ENCODE measurements at places on chromosomes 4 and X. TPM values are rescaled to one million over a fixed set of nuclear protein-coding genes. Genes with fewer than 3 reads are reported as not detected.

DNA sequence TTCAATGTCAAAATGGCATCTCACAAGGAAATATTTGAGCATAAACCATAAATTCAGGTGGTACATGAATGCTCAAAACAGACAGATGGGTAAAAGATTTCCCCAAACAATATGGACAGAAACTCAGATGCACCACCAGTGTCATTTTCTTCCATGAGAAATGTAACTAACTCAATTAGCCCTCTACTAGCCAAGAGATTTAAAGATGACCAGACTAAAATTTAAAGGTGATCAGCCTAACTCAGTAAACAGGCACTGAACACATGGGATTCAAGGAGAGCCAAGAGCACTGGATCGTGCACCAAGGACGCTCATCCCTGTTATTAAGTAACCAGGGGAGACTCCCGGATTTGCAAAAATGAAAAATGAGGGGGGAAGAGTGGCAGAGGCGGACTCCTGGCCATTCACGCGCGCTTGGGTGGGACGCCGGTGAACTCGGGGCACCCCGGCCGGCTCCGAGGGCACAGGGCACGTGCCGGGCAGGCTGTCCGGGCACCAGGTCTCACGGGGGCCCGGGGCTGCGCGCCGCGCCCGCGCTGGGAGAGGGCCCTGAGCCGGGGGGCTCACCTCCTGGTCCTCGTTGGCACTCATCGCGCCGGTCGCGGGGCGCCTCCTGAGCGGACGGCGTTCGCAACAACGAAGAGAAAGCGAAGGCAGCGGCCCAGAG lies 490 bp downstream of the RWDD4 start:
- DNase-seq = no peak

DNA sequence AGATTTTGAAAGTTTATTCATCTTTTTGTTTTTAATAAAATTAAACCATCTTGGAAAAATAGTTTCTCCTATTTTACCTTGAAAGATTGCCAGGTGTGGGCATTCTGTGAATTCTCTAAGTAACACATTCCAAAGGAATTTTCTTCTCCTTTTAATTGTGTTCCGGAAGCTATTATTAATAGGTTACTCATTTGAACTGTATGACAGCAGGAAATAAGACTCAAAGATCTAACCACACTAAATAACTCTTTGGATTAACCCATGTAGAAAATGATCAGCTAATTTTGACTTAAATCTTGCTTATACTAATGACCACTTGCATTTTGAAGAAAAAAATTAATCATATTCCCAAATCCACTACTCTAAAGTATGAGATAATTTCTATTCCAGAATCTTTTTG lies 17.6 kb upstream of the CCNI start:
- no peak for DNase-seq

DNA sequence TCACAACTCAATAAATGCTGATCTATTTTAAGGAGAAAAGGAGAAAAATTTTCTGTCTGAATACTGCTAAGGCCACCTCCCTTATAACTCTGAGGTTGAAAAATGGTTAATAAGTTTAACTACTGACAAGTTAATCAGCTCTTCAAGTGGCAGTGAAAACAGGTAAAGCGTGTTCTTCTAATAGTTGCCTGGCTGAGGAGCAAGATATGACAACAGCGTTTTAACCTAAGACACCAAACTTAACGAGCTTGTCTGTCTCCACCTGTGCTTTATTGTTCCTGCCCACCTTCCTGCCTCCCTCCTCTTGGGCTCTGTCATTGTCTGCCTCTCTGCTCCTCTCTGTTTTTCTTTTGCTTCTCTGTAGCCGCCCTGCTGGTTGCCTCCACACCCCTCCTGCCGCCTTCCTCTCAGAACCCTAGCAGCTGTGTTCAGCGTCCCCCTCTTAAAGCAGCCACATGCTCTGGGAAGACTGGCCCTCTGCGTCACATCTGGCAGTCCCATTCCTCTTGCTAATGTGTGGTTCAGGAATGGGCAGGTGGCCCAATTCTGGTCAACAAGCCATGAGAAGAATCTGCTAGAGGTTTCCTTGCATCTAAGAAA lies 4.3 kb upstream of the TSPAN5 start:
- DNase-seq = no peak

- DNase-seq = no peak
Observed at GRCh38 chr4:70601422-70602039, 9.5 kb downstream of the AMBN start.

STK26 gene
- 17.6 TPM for total RNA-seq

PRPS1 gene
- total RNA-seq = 14.3 TPM

All from skin of body (tissue), 3 donors.